ENCODE measurements at places on chromosomes 13 and 19.

DNA sequence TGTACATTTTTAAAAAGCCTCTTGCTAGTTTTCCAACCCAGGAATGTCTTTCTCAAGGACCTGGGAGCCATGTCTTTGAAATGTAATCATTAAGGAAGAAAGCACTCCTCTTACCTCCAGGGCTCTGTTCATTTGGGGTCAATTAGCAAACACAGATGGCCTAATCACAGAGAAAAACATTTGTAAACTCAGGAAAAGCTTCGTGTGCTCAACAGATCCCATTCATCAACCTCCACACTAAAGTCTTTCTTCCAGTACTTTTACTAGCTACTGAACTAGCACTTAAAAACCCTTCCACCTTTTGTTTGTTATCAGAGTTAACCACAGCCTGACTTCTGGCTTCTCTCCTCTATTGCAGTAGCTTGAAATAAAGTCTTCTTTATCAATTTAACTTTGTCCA lies 441.4 kb downstream of the PCDH20 start:
- DNase-seq = no peak

DNA sequence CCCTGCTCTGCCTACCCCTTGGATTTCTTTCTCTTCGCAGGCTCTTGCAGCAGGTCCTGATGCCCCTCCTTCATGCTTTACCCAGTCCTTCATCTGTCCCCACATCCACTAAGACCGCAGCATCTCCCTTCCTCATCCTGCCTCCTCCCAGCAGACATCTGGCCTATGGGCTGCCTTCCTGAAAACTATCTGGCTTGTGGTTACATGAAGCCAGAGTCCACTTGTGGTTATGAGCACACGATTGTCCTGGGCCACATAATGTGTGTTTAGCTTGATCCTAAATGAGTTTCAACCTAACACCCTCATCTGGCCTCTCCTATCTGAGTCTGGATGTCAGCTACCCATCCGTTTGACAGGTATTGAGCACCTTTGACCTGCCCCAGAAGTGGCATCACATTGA lies 5.5 kb upstream of the ZNF175 start:
- no peak for DNase-seq

DNA sequence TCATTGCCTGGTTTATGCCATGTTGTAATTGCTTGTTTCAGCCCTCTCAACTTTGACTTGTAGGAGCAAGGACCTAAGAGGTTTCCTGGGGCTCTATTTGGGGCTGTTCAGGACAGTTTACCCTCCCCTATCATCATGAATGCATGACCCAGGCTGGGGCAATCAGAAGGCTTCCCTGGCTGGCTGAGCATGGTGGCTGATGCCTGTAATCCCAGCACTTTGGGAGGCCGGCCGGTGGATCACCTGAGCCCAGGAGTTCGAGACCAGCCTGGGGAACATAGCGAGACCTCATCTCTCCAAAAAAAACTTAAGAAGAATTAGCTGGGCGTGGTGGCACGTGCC lies 6.1 kb upstream of the LSM4 start:
- DNase-seq = no peak

- DNase-seq = no peak
These were observed 542.5 kb downstream of the GPC6 start for GRCh38 chr13:93769101-93769500.

GRCh38 chr13:32917504-32917903 lies 98.7 kb upstream of the KL start:
- no peak for DNase-seq

DNA sequence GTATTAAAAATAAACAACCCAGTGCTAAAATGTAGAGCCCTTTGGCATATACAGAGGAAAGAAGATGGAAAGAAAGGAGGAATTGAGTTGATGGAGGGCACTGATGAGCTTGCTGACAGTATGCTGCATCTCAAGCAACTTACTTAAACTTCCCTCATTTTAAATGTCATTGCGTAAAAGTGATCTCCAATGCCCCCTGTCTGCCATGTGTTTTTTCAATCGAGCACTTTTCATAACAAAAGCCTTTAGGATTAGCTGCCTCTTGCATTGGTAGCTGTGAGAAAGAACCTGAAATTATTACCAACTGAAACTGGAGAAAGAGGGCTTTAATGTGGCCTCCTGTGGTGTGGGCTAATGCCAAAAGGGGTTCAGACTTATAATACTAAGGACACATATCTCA lies 541.6 kb downstream of the SUCLA2 start:
- DNase-seq = no peak

- peak; percentile 17 for DNase-seq
These were observed 558 bp downstream of the MZT1 start for GRCh38 chr13:72726726-72727416.

- no peak for DNase-seq
These were observed 6.4 kb upstream of the BST2 start for GRCh38 chr19:17411801-17412200.

DNA sequence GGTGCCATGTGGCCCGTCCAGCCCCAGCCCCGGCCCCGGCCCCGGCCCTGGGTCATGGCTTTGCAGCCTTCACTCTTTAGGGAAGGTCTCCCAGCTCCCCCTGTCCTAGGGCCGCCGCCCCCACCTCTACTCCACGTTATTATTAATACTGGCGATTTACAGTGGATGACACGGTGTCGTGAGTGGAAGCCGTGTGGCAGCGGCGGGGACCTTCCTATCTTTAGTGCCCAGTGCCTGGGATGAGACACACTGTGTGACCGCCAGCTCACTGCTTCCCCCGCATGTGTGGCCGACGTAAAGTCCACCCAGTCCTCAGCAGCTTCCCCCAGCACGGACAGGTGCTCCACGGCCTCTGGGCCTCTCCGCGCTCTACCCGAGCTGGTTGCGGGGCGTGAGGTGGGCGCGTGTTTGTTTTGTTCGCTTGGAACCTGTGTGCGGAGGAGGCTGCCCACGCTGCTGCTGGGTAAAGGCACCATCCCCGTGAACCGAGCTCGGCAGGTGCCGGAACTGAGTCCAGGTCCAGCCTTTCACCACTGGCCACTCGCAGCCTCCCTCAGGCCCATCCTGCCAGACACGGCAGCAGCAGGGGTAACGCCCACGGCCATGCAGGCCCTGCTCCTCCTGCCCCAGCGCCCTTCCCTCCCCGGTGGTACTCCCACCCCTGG lies 70.9 kb upstream of the MCF2L start:
- DNase-seq = no peak

GRCh38 chr13:48412881-48413351 lies at the start of gene LPAR6:
TSS of gene LPAR6 (minus strand) at chr13:48413113. CDS start at chr13:48412423, 690 bp downstream.
- peak; percentile 58 for DNase-seq

DNA sequence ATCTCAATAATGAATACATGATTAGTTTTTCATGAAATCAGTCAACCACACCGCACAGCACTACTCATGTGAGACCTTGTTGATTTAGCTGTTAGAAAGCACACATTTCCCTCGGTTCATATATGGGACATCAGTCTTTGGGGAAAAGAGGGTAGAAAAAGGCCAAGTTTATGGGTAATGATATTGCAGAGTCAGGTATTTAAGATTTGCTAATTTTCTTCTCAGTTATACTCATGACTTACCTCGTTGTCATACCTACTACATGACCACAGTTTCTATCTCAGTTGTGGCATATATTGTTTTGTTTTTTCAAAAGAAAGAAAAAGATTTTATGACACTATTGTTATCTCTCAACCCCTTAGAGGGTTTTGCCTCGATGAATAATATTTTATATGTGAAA lies 165.6 kb downstream of the POU4F1 start:
- DNase-seq = no peak

DNA sequence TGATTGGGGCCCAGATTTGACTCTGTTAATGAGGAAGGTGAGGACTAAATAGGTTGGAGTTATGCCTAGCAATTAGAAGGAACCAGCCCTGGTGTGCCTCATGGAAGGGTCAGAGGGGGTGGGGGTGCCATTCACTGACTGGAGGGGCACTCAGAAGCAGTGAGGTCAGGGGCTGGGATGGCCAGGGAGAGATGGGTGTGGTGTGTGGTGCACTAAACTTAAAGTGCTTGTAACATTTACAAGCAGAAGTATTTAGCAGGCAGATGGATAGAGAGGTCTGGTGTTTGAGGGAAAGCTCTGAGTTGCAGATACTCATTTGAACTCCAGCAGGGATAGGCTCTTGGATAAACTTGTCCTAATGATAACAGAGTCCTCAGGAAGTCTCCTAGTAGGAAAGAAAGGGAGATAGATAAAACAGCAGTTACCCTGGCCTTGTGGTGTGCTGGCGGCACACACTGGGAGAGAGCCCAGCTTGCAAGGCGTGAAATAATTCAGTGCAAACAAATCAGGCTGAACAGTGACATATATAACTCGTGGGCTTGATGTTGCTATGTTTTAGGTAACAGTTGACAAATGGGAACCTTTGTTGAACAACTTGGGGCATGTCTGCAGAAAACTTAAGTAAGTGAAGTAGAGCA lies 20.0 kb upstream of the UPF3A start:
- no peak for DNase-seq

DNA sequence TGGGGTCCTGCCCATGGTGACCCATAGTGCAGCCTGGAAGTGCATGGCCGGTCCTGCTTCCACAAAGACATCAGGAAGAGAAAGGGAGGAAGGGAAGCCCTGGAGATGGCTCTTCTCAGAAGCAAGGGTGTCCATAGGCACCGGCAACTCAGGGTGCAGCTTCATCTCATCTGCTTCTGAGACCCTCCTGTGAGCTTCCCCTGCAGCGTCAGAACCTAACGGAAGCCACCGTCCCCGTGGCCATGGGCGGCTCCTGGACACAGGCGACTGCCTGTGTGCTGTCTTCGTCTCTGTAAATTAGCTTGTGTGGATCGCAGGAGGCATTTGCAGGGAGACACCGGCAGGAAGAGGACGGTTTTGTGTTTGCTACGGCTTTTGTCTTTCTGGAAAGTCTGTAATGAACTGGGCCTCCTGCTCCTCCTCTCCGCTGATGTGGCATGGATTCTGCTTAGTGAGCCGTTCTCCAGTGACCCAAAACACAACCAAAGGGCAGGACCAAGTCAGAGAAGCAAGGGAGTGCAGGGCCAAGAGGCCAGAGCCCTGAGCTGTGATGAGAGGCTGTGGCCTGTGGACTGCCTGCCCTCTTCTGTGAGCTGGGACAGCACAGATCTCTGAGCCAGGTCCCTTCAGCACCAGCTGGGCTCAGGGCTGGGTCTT lies 2.5 kb downstream of the ATP4B start:
- no peak for DNase-seq

DNA sequence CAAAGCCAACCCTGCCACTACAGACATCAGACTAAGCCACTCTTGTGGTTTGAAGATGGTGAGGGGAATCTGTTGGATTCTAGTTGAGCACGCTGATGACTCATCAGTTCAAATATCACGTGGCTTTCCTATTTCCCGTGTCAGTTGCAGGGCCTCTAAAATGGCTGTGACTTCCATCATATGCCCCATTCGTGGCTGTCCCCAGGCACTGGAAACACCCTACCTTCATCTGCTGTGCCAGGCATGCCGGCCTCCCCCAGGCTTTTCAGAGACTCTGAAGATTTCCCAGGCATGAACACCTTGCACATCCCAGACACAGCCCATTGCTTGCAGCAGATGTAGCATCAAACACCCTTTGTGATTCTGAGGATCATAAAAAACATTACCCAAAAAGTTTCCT lies 659.9 kb downstream of the UQCRFS1 start:
- no peak for DNase-seq

DNA sequence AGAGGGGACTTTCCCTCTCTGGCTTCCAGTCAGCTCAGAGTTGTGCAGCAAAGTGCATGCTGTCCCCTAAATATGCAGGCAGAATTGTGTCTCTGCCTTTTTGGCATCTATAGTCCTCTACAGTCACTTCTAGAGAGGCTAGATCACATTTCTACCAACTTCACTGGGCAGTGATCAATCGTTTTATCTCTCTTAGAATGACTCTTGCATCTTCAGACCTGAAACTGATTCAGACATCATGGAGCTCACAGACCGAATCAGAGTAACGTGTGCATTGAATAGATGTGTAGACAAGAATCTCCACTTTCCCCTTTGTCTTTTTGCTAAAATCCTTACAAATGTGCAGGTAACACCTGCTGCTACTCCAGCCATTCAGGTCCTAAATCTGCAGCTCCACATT lies 6.2 kb downstream of the ZNF253 start:
- DNase-seq = no peak

- no peak for DNase-seq
These were observed 9.4 kb upstream of the ERVV-2 start for GRCh38 chr19:53034948-53035675.

GRCh38 chr19:16649734-16650133 lies 10.2 kb downstream of the SMIM7 start:
- no peak for DNase-seq

DNA sequence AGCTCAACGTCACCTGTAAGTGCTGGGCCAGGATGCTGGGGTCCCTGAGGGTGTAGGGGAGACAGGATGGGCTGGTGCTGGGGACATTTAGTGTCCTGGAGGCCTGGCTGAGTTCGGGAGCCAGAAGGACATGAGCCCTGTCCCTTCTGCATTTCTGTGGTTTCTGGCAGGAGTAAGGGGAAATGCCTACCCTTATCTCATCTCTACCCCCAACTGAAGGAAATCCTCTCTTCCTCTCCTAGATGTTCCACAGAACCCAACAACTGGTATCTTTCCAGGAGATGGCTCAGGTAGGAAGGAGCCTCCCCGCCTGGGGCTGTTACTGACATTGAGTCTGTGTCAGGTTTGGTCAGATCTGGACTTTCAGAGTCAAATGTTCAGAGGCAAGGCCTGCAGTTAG lies 1.2 kb downstream of the CD33 start:
- DNase-seq = no peak

Data from CD4-positive, alpha-beta T cell treated with Interleukin-2 at 100 ng/mL for 4 hours (primary cell).